ENCODE measurements at places on chromosomes 3 and 15.

DNA sequence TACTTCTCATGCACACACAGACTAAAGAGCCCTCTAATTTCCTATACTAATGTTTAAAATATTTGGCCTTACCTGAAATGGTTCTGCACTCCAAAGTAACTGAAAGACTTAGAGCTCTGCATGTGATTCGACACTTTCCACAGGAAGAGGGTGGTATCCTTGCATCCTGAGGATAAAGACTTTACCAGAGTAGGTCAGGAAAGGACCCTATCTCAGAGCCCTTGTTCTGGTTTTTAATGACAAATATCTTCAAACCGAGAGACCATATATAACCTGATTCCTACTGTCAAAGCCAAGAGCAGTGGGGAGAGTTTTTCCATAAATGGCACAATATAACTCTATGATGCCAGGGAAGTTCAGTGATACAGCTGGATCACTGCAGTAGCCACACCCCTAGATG is at the start of gene GP5:
Gene GP5, minus strand, starts transcription at position 101 of the 400 bp plus-strand sequence. CDS start 984 bp downstream, outside the sequence.
- no peak for DNase-seq

DNA sequence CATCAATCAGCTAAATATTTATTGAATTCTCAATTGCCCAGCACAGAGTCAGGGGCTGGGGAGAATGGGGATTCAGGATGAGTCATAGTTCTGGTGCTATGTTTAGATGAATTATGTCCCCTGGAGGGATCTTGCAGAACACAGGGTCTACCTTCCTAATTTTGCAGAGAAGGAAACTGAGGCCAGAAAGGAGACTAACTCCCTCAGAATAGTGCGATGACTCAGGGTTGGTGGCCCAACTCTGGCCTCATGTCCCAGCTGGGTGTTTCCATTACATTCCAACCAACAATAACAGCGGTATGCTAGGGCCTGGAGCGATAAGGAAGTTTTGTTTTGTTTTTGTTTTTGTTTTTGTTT is 270.9 kb downstream of the TLE3 start:
- DNase-seq: no peak

- no peak for DNase-seq
Observed at GRCh38 chr15:33243393-33243792, 48.9 kb upstream of the FMN1 start.

GRCh38 chr3:55540579-55540978 is 53.5 kb upstream of the WNT5A start:
- DNase-seq: no peak

- DNase-seq: no peak
Observed at GRCh38 chr3:62615258-62615849, 242.0 kb upstream of the FEZF2 start.

DNA sequence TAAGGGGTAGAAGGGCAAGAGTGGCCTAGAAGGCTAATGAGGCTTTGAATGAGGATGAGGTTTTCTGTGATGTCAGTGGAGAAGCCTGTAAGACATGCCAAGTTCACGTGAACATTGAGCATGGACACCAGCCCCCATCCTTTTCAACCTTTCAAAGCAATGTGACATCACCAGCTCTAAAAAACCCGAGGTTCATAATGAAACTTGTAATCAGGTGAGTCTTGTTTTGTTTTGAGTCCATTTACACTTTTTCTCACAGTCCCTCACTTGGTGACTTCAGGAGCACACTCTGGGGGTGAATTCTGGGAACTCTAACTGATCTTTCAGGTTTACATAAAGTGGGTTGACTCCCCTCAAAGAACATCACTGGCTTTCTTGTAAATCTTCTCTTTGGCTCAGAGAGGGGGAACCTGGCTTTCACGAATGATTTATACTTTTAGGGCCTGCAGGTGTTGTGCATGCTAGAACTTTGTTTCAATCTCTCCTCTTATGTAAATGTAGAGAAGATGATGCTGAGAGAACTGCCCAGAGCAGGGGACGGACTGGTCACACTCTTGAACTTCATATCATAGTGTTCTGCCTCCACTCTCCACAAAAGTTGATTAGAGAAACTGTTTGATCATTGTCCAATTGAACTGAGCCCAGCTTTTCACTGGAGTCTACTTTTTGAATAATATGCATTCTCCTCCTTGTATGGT is 224.7 kb upstream of the SATB1 start:
- peak; percentile 67 for DNase-seq

DNA sequence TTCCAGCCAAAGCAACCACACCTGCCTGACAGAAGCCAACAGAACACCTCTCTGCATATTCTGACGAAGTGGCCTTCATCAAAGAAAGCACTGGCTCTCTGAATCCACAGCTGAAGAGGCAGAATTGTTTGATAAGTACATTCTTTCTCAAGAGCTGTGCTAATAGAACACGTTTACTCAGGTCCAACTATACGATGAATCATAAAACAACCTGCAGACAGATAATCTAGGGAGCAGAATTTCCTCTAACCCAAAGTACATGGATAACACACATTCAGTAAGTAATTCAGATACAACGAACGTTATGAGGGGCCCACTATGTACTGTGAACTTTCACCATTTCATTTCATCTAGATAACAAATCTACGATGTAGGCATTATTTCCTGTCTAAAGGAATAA is 25.4 kb downstream of the ALDH1A2 start:
- no peak for DNase-seq

DNA sequence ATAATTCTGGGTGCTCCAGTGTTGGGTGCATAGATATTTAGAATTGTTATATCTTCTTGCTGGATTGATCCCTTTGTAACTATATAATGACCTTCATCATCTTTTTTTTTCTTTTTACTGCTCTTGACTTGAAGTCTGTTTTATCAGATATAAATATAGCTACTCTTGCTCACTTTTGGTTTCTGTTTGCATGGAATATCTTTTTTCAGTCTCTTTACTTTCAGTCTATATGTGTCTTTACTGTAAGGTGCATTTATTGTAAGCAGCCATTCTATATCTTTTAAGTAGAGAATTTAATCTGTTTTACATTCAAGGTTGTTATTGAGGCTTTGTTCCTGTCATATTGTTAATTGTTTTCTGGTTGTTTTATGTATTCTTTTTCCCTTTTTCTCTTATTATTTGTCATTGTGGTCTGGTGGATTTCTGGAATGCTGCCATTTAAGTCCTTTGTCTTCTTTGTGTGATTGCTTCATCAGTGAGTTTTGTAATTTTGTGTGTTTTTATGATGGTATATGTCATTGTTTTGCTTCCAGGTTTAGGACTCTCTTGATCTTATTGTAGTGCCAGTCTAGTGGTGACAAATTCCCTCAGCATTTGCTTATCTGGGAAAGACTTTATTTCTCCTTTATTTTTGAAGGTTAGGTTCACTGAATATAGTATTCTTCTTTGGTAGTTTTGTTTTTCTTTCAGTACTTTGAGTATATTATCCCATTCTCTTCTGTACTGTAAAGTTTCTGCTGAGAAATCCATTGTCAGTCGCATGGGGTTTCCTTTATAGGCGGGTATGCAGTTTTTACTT is 8.3 kb upstream of the PRR23C start:
- no peak for DNase-seq

DNA sequence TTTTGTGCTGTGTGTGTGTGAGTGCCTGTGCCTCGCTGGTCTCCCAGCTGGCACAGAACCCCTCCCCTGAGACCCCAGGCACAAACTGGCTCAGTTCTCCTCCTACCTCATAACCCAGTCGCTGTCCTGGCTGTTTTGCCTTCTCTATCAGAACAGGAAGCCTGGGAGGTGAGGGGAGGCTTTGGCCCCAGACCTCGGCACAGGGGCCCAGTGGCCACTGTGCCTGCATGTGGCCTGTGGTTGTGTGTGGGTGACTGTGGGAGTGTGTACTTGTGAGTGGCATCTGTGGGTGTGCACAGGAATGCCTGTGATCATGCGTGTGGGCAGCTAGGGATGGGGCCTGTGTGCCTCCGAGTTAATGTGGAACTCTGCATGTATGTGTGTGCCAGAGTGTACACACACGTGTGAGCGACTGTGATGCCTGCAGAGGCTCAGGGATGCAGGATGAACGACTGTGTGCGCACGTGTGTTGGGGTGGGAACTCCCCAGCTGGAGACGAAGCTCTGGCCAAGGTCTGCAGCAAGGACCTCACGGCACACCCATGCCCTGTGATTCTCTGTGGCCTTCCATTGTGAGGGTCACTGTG is 32.3 kb downstream of the PSTPIP1 start:
- DNase-seq: no peak

DNA sequence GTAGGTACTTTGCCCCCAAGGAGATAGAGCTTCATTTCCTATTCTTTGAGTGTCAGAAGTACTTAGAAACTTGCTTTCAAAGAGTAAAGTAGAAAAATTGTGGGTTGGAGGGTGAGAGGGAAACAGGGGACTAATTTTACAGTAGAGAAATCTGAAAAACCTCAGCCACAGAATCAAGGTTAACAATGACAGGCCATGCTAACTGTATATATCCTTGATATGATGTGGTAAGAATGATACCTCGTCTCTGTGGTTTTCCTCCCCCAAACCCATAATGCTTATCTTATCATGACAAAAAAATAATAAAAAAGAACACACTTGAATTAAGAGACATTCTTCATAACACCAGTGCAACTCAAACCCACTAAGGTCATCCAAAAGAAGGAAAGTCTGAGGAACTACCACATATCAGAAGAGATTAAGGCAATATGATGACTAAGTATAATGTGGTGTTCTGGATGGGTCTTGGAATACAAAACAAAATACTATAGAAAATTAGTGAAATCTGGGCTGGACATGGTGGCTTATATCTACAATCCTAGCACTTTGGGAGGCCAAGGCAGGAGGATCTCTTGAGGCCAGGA is 360.4 kb downstream of the ULK4 start:
- no peak for DNase-seq

DNA sequence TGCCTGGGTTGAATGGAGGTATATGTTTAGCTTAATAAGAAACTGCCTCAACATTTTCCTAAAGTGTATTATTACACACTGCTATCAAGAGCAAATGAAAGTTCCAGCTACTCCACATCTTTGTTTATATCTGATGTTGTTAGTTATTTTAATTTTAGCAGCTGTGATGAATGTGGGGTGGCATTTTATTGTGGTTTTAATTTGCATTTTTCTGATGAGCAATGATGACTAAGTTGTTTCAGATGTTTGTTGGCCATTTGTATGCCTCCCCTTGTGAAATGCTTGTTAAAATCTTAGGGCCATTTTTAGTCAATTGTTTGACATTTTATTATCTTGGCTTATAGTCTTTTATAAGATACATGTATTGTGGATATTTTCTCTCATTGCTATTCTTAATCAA is 260.4 kb upstream of the SLCO3A1 start:
- DNase-seq: no peak

DNA sequence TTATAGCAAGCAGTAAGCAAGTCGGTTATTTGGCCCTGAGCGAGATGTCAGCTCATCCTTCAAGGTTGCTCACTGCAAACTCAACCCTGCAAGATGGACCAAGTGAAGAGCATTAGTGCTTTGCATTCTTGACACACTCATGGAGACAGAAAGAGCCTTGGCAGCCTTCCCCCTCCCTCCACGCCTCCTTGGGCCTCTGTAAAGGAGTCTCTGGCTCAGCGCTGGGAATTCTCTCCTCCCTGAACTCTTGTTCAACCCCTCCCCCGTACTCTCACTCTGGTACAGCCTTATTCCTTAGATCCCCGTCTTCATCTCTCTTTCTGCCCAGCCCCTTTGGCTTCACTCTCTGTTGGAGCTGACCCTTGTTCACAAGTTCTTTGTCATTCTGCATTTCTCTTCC is 2.2 kb upstream of the CX3CR1 start:
- no peak for DNase-seq

DNA sequence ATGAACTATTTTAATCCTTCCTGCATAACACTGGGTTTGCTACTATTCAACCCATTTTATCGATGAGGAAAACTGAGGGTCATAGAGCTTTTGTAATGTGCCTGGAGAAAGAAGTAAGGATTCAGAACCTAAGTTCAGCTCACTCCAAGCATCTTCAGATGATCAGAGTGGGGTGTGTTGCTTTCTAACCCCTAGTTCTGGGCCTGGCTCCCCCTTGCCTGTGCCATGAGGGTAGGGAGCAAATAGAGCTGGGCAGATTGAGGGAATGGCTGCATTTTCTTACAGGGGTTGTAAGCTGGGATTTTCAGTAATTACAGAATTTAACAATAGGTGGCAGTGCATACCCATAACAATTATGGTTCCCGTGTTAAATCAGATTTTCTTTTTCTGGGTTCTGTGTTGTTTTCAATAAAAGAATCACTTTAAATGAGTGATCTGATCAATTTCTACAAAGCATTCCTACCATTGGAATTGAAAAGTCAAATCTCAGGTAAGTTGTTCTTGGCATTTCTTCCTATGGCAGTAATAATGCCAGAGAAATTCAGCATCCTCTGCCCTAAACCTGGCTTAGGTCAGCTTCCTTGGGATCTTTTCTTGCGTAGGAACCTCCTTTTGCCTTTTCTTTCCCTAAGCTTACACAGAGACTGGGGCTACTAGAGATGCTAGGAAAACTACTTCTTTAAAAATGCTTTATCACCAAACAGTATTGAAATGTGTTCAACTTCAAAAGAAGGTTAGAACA is 103.8 kb upstream of the IL12A start:
- no peak for DNase-seq

- DNase-seq: peak; percentile 50
Observed at GRCh38 chr3:134294302-134295280, 43.9 kb upstream of the RYK start.

DNA sequence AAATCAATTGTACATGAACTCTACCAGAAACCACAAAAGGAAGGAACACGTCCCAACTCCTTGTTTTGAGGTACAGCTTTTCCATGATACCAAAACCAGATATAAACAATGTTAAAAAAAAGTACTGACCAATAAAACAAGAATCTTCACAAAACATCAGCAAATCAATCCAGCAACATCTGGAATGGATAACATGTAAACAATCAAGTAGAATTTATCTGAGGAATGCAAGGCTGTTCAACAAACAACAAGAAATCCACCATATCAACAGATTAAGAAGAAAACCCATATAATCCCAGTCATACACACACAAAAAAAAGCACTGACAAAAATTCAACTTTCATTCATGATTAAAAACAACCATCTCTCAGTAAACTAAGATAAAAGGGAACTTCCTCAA is 26.7 kb downstream of the TJP1 start:
- DNase-seq: no peak

DNA sequence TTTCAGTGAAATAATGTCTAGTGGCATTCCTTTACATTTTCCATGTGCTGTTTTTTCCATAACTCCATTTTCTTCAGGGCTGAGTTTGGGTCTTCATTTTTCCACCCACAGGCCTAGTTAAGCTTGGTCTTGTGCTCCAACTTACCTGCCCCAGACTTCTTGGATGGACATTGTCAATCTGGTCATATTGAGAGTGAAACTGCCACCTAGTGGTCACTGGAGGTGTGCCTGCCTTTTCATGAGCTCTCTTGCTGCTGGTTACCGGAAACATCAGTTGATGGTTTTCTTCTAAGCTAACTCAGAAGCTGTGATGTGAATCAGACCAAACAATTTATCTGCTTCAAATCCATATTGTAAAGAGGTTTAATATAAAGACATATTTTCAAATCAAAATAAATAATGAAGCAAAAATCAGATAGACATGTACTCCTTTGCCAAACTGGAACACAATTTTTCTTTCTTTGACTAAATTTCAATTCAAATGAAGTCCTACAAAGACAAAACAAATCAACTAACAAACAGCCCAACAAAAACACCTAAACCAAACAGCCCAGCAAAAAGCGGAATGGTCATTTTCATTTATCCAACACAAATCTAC is 135.1 kb upstream of the RASGRP1 start:
- no peak for DNase-seq

GRCh38 chr15:64343841-64344240 is 12.1 kb downstream of the CSNK1G1 start:
- DNase-seq: no peak

All from GM06990 (cell line).